ENCODE measurements at places on chromosomes 6 and 20.

DNA sequence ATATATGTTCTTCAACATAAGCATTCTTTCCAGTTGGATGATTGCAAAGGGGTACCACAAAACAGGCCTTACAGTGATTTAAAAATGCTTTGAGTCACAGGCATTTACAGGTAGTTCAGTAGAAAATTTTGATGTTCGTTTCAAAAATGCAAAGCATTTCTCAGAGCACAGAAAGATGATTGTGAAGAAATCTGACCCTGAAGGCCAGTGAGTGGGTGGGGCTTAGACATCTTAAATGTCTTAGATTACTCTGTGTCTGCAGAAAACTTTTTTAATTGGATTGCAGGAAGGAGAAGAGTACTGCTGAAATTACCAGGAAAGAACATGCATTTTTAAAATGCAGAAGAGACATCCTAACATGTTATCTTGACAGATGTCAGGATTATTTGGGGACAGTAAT, 268.3 kb downstream of the CDKAL1 start:
- no peak for DNase-seq

DNA sequence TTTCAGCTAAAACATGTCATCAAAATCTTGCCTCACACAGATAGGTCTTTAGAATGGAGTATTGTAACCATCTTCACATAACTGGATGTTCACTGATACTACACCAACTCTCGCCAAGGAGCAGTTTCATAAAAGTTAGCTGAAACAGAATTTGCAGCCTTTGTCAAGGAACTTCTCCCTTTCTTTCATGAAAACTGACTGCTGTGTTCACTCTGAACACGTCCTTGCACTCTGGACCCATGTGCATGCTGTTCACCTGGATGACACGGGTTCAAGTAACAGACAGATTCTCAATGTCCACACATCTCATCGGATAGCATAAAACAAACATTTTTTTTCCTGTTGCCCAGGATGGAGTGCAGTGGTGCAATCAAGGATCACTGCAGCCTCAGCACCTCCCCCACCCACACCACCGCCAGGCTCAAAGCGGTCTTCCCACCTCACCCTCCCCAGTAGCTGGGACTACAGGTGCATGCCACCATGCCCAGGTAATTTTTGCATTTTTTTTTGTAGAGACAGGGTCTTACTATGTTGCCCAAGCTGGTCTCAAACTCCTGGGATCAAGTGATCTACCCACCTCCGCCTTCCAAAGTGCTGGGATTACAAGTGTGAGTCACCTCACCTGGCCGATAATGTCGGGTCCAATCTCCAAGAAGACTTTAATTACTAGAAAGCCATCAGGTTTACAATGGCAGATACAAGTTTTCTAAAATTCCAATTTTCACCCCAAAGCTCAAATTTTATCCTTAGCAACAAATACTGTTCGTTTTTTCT, 9.4 kb downstream of the DIDO1 start:
- no peak for DNase-seq

DNA sequence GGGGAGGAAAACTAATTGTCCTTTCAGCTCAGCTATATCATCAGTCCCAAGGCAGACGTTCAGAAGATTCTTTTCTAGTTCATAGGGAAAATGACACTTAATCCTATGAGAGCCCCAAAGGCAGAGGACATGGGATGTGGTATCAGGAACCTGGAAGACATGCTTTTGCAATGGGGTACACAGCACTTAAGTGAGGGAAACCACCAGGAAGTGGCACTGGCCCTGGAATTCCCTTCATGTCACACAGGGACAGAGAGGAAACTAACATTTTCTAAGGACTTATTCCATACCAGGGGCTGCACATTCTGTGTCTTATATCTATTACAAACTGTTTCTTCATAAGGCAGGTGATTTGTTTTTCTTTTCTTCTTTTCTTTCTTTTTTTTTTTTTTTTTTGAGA, 28.2 kb downstream of the VPS52 start:
- no peak for DNase-seq

- no peak for DNase-seq
Measured at GRCh38 chr6:30683183-30683979, 3.1 kb downstream of the PPP1R18 start.

- no peak for DNase-seq
Measured at GRCh38 chr6:38901802-38902522, 146.6 kb upstream of the GLP1R start.

DNA sequence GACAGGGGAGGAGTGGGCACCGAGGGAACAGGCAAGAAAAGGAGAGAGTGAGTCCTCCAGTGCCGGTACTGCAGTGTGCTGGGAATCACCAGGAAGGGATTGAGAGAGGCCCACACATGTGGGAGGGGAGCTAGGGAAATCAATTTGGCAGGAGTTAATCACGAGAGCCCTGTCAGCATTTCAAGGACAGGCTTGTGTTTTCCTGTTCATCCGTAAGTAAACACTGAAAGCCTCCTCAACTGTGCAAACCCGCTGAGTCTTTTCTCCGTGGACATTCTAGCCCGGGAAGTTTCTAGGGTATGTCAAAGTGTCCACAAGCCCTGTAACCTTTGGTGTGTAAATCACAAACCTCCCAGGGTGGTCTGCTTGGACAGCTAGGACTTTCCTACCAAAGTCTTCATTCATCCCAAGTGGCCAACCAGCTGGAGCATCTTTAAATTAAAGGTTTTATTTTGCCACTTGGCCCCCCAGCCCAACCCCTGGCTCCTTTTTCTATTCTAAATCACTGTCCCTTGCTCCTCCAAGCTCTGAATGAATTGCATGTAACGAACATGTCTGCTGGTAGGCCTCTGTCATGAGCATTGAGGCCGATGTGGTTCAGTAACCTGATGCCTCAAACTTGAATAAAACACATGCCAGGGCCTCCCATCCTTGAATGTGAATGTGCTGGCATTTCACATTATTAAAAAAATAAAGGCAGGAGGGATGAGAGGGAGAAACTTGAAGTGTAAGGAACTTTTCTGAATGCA, 149.1 kb downstream of the ZNF217 start:
- no peak for DNase-seq

GRCh38 chr20:50136822-50137599, 16.5 kb downstream of the PEDS1 start:
- no peak for DNase-seq

DNA sequence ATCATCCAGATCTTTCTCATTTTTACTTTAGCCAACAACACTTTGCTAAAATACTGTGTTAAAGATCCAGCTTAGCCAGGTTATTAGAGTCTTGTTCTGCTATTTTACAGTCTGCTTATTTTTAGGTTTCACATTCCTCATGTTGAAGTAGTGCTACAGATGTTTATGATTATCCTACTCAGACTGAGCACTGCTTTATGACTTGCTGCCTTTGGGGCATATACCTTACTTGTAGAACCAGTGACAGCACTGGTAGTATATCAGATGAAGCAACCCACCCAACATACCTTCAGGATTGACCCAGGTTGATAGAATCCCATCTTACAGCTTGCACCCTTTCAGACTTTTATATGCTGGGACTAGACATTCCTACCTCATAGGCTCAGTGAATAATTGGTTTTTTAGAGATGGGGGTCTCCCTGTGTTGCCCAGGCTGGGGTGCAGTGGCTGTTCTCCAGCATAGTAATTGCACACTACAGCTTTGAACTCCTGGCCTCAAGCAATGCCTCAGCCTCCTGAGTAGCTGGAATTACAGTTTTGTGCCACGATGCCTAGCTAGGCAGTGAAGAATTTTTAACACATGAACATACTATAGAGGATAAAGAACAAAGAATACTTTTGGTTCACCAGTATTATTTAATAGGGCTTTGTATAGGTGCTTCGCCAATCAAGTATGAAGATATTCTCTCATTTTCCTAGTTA, 63.8 kb upstream of the DYNLRB1 start:
- no peak for DNase-seq

DNA sequence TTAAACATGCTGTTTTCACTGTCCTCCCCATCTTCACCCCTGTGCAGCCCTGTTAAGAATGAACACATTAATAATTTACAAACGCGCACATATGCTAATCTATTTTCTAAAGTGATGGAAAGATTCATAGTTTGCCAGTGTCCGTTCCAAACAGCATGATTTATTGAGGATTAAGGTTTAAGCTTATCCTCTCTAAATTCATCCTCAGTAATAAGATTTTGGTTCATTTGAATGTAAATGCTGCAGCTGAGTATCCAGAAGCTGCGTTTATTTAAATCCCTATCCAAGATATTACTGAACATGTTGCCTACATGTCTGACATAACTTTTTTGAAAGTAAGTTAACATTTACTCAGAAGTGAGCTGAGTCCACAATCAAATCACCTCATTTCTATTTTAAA, 42.8 kb upstream of the FAM135A start:
- no peak for DNase-seq

All from activated CD4-positive, alpha-beta T cell treated with anti-CD3 and anti-CD28 coated beads for 4 hours (primary cell).